Choroid plexus epithelial cell (primary cell): ENCODE measurements at places on chromosomes 16 and 17.

- no peak for DNase-seq
These were observed 82.1 kb upstream of the CLEC18B start for GRCh38 chr16:74503412-74503811.

- DNase-seq, result no peak
These were observed 279.3 kb downstream of the ZFHX3 start for GRCh38 chr16:72768591-72768990.

DNA sequence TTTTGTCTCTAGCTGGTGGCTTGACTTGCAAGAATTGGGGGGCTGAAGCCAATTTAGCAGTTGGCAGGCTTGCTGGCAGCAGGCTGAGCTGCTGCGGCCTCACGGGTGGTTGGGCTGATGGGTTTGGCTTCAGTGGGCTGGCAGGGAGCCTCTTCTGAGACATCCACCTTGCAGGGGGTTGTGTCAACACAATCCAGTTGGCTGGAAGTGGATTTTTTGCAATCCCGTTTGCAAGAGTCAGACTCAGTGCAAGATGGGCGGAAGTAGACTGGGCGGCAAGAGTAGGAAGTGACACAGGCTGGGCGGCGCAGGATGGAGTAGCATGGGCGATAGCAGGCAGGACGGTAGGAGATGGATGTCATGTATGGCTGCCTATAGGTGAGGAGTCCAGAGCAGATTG lies 1.5 kb downstream of the KRTAP16-1 start:
- DNase-seq, result peak; percentile 55

GRCh38 chr17:7240375-7240774 lies 1.1 kb upstream of the PHF23 start:
- DNase-seq, result no peak

GRCh38 chr17:75475851-75476250 lies 19.4 kb downstream of the TMEM94 start:
- DNase-seq, result no peak

DNA sequence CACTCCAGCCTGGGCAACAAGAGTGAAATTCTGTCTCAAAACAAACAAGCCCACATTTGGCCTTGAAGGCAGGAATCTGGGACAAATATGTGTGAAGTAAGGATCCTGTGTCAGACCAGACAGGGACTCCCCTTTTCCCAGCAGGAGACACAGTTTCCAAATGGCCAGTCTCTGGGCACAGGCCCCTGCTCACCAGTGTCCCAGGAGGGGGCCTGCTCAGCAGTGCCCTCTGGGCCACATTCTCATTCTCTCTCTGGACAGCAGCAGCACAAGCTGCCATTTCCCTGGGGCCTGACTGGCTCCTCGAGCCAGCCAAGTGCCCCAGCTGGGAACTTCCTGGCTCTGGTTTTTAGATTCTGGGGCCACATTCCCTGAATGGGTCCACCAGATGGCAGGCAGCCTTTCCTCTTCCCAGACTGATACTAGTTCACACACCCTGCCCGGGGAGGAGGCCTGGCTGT lies 11.7 kb upstream of the MNT start:
- DNase-seq, result peak; percentile 53

DNA sequence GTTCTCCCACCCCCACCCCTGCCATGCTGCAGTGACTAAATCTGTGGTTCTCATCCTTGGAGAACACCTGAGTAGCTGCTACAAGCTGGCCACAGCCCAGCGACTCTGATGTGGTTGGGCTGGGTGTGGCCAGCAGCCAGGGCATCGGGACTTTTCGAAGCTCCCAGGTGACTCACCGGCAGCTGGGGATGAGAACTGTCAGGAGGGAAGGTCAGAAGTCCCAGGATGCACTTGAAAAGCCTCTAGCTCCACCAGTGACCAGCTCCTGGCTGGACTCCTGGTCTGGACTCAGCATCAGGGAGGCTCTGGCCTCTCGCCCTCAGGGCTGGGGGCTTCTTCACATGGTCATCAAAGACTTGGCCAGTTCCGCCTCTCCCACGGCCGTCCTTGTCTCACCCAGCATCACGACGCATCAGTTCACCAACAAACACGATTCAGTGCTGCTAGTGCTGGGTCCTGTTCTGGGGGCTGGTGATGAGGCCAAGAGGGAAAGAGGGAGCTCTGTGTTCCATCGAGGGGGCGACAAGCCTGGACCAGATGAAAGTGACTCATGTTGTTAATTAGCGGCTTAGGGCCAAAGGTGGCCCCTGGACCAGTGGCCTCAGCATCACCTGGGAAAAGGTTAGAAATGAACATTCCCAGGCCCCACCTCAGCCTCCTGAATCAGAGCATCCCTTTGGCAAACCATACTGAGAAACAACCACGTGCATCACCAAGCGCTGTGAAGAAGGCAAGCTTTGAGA lies 3.9 kb upstream of the C17orf99 start:
- no peak for DNase-seq

DNA sequence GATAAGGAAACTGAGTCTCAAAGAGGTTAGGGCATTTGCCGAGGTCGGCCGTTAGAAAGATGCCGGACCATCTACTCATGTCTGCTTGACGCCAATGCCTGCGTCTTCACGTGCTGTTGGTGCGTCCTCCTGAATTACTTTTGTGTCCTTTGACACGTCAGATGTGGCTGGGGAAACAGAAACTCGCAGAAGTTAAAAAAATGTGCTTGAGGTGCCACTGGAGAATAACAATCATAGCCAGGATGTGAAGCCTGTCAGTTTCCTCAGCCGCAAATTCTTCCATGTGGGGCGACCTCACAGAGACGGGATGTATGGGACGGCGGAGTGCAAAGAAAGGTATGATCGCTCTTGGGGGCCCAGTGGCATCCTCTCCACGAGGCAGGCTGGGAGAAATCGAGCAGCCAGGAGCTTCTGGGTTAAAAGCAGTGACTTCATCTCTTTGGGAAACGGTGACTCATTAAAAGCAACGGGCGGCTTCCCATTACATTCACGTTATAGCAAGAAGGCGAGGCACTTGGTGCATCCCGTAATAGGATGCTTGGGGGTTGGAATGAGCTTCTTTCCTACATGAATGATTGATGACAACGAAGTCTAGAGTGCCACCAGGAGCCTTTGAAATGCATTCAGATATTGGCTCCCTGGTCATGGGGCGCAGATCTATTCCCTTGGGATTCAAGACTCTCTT lies 67.8 kb downstream of the BMERB1 start:
- peak; percentile 98 for DNase-seq

GRCh38 chr17:81967244-81967532 lies 6.2 kb upstream of the NOTUM start:
- no peak for DNase-seq

DNA sequence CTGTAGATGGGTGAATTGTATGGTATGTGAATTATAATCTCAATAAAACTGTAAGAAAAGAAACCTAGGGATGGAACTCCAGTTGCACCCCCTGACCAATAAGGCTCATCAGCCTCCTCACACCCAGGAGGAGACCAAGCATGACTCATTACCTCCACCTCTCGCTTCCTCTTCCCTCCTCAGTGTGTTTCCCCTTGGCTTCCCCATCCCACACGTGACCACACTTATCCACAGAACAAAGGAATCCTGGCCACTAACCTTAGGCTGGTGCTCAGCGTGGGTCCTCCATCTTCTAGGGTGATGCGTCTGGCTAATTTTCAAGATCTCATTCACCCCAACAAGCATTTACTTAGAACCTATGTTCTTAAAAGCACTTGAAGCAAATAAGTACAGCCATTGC lies 36.2 kb upstream of the MAP3K14 start:
- no peak for DNase-seq

GRCh38 chr16:3158510-3159314 lies 23.9 kb downstream of the ZNF213 start:
- peak; percentile 83 for DNase-seq

- peak; percentile 26 for DNase-seq
These were observed 863 bp upstream of the UTS2R start for GRCh38 chr17:82370471-82371332.

DNA sequence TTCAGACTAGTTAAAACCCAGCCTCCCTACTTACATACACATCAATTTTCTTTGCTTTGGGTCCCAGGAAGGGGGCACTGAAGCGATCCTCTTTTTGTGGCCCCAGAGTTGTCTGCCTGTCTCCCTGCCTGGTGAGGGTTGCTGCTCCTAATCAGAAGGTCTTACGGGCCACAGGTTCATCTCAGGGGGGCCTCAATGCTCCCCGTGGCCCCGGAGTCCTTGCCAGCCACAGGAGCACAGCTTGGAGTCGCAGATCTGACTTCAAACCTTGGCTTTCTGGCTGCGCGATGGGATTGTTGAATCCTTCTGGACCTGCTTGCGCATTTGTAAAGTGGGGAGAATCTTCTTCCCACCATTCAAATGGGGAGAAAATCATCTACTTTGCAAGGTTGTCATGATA lies 44.8 kb upstream of the MYH10 start:
- DNase-seq, result no peak

- no peak for DNase-seq
These were observed 90.3 kb downstream of the ZFHX3 start for GRCh38 chr16:72957303-72958277.

DNA sequence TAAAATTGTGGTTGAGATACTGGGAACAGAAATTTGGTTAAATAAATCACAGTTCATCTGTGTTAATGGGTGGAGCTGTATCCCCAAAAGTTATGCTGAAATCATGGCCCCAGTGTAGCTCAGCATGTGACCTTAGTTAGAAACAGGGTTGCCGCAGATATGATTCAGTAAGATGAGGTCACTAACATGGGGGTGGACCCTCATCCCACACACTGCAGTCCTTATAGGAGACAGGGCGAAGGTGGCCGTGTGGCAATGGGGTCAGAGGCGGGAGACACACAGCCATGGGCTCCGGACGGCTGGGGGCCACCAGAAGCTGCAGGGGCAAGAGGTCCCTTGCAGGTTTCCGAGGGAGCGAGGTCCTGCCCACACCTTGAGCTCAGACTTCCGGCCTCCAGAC lies 10.7 kb downstream of the GALNS start:
- DNase-seq, result peak; percentile 16

GRCh38 chr16:89786474-89787364 lies 29.7 kb downstream of the FANCA start:
- no peak for DNase-seq

DNA sequence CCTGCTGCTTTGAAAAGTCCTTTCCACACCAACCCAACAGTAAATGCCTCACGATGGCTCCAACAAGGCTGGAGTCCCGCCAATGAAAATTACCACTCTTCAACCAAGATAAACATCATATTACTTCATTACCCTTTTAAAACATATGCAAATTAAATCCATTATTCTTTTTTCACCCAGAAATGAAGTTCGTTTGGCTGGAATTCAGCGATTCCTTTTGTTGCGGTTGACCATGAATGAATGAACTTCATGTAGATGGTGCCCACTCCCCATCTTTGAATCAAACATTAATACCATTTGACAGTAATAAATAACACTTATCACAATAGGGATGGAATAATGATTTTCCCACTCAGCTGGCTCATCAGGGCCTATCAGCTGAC lies 211.5 kb upstream of the TOX3 start:
- no peak for DNase-seq

DNA sequence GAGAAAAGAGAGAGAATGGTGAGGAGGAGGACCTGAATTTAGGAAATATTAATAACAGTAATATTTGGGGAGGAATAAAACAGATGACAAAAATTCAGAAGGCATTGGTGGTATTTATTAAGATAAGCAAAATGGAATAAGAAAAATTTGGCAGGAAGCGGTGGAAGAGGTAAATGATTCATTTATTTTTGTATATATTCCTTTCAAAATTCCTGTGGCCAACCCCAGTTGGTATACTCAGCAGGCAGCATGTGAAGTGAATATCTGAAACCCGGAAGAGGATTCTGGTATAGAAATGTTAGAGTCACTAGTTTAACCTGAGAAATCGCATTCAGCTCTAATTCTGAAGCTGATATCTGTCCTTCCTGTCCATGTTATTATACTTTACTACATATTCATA lies 792.0 kb downstream of the KCNJ2 start:
- peak; percentile 71 for DNase-seq

DNA sequence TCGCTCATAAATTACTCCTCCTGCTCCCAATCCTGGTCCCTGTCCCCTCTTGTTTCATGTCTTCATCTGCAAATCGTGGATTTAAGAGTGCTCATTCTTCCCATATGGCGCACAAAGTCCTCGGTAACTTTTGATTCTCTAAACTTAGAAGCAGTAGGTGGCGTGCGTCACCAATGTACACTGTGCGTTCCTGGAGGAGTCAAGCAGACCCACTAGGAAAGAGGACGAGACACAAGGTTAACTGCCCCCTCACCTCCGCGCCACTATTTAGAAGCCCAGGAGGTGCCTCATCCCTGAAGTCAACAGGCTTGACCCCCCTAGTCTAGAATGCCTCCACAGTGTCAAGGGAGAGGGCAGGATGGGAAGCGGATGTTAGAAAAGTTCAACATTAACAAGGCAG lies 2.9 kb downstream of the SLC13A5 start:
- DNase-seq, result no peak
